HEK293T (cell line): ENCODE measurements at places on chromosomes 4 and X.

- no peak for DNase-seq
These were observed 27.6 kb downstream of the ARFIP1 start for GRCh38 chr4:152807294-152807829.

GRCh38 chr4:36237366-36238313, 6.7 kb downstream of the ARAP2 start:
- DNase-seq = no peak

- DNase-seq = no peak
These were observed 29.8 kb downstream of the CD99L2 start for GRCh38 chrX:150868625-150869024.

- no peak for DNase-seq
These were observed 6.1 kb upstream of the USP11 start for GRCh38 chrX:47226531-47227333.

GRCh38 chr4:127400731-127401346, 231.9 kb upstream of the INTU start:
- DNase-seq = peak; percentile 50

DNA sequence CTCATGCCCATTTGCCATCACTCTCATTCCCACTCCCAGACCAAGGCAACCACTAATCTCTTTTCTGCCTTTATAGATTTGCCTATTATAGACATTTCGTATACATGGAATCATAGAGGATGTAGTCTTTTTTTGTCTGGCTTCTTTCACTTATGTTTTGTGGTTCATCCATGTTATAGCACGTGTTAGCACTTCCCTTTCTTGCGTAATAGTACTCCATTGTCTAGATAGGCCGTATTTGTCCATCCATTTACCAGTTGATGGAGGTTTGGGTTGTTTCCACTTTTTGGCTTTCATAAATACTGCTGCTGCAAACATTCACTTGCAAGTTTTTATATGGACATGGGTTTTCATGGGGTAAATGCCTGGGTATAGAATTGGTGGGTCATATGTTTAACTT, 48.4 kb downstream of the KIF4A start:
- DNase-seq = no peak

- no peak for DNase-seq
These were observed 472.7 kb downstream of the IDS start for GRCh38 chrX:149032449-149032848.

DNA sequence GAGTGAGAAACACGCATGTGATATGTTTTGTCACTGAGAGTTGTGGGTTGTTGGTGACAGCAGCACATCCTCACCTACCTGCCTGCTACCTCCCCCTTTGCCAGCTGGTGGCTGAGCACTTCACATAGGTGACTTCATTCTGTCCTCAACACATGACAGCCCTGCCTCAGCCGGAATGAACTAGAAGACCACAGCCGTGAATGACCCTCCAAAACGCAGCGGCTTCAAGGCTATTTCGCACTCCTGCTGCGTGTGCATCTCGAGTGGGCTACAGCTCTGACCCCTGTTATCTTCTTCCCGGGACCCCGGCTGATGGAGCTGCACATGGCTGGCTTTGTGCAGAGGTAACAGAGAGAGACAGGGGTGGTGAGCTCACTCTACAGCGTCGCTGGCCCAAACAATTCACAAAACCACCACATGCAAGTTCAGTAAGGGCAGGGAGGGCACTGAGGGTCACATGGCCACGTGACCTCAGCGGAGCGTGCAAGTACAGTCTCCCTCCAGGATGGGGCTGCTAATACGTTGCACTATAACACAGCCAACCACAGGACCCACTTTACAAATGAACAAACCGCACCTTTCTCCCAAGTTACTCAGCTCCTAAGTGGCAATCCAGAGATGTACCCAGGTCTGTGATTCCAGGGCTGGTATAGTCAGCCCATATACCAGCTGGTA, 6.3 kb upstream of the PPP2R2C start:
- DNase-seq = no peak

GRCh38 chr4:7185487-7186030, 6.8 kb upstream of the SORCS2 start:
- no peak for DNase-seq

GRCh38 chrX:47687263-47687662, 28.3 kb upstream of the UXT start:
- no peak for DNase-seq

DNA sequence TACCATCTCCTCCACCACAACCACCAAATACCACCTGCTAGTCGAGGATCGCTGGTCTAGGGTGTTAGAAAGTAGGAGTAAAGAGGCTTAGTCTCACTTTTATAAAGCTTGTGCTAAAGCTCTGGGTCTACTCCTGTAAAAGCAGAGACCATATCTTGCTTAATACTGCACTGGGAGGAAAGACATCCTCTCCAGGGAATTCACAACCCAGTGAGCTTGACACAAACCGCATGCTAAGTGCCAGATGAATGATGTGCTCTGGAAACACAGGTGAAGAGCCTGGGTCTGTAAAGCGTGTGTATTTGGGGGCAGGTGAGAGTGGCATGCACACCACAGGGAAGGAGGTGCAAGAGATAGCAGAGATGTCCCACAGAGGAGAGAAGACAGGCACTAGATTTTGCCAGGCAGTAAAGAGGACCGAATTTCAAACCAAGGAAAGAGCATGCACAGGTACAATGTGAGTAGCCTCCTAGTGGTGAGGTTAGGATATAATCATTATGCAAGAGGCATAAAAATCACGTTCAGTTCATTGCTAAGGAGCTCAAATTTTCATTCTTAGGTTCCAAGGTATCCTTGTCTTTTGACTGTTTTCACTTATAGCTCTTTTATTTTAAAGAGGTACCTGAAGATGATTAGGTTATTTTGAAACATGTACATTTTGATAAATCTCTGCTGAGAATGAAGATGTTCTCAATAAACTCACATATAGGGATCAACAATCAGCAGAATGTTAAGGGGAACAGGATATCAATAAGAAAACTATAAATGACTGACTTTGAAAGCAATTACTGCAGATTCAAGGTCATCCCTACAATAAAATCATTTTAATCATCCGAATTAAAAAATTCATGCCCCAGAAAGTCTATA, 20.7 kb downstream of the TAPT1 start:
- DNase-seq = peak; percentile 60

DNA sequence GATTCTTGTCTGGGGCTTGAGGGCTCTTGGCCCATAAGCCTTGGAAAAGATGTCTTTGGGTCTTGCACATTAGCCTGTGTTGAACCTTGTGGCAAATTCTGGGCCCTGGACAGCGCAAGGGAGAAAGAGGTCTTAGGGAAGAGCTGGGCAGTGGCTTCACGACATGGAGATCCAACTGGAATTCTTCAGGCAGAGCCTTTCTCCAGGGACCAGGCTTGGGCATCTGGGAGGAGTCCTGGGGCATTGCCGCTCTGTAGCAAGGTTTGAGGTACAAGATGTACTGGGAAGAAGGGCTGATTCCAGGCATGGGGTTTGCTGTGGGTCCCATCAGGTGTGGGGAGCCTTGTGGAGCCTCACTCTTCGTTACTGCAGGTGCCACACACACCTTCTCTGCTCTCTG, 104.0 kb upstream of the ACTRT1 start:
- no peak for DNase-seq

GRCh38 chrX:154599531-154599930, 14.6 kb downstream of the CTAG1A start:
- DNase-seq = no peak

GRCh38 chrX:132664273-132664672, 175.4 kb upstream of the MBNL3 start:
- DNase-seq = no peak

GRCh38 chr4:40848940-40849339, 99.2 kb downstream of the NSUN7 start:
- DNase-seq = no peak

DNA sequence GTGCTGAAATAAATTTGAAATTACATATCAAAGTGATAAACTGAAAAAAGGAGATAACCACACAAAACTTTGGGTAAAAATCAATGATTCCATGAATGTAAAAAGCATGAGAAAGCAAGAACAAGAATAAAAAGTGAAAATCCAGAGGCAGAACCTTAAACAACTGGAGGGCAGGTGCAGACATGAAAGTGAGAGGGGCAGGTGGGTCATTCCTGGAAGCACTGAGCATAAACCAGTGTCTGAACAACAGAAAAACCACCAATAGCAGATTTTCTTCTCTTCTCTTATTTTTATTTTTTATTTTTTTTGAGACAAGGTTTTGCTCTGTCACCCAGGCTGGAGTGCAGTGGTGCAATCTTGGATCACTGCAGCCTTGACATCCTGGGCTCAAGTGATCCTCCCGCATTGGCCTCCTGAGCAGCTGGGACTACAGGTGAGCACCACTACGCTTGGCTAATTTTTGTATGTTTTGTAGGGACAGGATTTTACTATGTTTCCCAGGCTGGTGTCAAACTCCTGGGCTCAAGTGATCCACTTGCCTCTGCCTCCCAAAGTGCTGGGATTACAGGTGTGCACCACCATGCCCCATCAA, 46.8 kb upstream of the GPR78 start:
- no peak for DNase-seq

GRCh38 chrX:21972046-21972445, 31.5 kb downstream of the SMS start:
- no peak for DNase-seq

GRCh38 chrX:104707572-104707971, 141.6 kb downstream of the IL1RAPL2 start:
- DNase-seq = no peak

DNA sequence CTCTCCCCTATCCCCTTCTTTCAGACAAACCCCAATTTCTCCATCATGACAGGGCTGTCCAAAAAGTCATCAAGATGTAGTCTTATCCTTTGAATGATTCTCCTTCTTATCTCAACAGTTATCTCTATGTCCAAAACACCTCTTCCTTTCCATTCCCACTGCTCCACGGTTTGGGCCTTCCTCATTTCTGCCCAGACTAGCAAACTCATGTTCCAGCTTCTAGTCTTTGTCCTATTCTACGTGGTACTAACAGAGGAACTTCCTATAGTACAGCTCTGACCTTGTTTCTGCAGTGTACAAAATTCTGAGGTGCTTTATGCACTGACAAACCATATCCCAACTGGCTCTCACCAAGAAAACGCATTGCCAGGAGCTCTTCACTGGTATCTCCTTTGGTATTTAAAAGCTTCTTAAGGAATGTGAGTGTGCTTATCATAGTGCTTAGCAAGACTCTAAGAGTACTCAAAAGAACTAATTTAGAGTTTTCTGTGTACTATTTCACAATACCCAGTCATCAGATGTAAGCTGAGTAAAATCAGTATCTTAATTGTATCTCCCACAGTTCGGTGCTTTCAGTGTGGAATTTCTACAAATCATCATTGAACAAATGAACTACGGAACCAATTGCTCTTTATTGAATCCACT, 65.5 kb downstream of the MAML3 start:
- no peak for DNase-seq

- no peak for DNase-seq
These were observed 127.8 kb downstream of the BCOR start for GRCh38 chrX:39969819-39970504.

DNA sequence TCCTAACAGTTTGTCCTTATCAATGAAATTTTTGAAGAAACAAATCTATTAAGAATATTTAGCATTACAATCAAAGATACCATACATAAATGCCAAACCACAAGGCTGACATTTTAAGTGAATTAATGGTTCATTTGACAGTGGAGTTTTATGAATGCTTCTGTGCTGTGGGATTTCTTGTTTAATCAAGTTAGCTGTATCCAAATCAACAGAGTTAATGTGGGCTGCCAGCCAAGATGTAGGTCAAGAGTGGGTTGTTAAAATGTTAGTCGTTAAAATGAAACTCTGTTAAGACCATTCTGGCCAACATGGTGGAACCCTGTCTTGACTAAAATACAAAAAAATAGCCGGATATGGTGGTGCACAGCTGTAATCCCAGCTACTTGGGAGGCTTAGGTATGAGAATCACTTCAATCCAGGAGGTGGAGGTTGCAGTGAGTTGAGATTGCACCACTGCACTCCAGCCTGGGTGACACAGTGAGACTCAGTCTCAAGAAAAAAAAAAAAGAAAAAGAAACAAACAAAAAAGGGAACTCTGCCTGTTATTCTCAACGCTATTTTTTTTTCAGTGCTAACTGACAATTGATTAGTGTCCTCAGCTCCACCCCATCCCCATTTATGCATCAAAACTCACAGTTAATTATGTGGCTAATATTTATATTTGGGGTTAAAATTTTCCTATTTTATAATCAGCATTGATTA, 20.2 kb downstream of the GPAT3 start:
- no peak for DNase-seq

DNA sequence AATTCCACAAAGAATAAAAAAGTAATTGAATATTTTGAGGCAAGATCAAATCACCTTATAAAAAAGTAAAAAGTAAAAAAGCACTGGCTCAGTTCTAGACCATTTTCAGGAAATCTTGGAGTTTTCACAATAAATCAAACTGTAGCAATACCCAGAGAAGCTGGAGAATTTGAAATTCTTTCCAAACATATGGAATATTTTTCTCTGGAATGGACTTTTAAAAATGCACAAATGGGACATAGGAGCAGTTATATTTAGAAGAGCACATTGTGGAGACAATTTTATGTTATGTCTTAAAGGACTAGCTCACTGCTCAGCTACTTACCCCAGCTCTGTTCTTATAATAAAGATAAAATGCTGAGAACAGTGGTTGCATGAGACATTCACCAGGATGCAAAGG, 211.9 kb upstream of the KIT start:
- DNase-seq = no peak

GRCh38 chrX:52217494-52218160, 32.9 kb downstream of the MAGED4 start:
- no peak for DNase-seq

- no peak for DNase-seq
These were observed 66.1 kb downstream of the TNIP2 start for GRCh38 chr4:2689825-2690700.

GRCh38 chr4:158850371-158850770, 81.5 kb downstream of the FNIP2 start:
- DNase-seq = no peak
